NCI-H2029 (cell line): ENCODE measurements at places on chromosomes 6 and 20.
A peak's percentile ranks its signal among the peaks of the same experiment; 100 is the strongest.

- no peak for DNase-seq
These were observed 327.3 kb downstream of the HACE1 start for GRCh38 chr6:104532462-104532861.

DNA sequence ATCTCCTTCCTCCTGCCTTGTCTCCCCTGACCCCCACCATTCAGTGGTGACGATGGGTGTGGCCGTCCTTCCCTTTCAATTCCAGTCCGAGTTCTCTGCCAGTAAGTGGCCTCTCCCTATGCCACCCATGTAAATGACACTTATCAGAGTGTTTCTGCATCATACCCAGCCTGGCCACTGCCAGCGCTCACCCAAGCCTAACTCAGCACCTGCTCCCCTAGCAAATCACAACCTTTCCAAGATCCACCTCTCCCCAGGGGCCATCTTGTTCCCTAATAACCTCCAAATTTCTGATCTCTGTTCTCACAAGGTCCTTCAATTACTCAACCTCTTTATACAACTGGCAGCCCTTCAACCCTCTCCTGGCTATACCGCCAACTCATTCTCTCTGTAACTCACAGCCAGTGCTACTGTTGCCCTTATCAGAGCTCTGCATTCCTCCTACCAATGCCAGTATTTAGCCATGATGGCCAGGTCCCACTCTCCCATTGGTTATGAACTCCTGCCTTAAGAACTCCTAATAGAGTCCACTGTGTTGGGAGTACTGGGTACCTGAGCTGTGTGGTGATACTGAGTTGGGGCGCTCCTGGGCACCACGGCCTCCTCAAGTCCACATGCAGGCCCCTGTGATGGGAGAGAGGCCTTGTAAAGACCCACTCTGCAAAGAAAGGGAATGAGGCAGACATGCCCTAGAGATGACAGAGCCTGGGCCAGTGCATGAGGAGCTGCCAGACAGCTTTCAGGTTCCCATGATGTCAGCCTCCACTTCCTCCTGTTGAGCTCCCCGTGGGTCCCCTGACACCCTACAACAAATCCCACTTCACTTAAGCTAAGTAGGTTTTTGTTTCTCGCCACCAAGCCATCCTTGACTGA is 187.4 kb upstream of the RREB1 start:
- DNase-seq: peak; percentile 82

DNA sequence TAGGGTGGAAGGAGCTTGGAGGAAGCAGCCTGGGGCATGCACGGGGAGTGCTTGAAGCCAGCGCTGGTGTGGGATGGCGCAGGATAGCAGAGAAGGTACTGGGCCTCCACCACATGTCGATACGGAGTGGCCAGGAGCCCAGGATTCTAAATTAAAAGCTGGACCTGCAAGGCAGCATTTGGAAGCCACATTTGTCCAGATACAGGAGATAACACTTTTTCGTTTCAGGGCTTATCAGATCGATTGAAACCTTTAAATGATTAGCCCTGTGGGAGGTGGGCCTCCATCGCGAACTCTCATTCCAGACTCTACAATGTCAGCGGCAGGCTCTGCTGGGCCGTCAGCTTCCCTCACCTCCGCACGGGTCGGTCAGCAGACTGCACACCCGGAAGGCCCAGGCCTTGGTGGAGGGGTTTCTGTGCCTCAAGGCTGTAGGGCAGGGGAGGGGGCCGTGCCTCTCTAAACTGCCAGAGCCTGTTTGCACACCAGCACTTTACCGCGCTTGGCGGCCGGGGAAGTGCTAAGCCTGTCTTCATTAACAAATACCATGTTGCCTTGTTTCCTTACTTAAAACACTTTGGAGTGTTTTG is 17.9 kb downstream of the EDN3 start:
- DNase-seq: no peak

DNA sequence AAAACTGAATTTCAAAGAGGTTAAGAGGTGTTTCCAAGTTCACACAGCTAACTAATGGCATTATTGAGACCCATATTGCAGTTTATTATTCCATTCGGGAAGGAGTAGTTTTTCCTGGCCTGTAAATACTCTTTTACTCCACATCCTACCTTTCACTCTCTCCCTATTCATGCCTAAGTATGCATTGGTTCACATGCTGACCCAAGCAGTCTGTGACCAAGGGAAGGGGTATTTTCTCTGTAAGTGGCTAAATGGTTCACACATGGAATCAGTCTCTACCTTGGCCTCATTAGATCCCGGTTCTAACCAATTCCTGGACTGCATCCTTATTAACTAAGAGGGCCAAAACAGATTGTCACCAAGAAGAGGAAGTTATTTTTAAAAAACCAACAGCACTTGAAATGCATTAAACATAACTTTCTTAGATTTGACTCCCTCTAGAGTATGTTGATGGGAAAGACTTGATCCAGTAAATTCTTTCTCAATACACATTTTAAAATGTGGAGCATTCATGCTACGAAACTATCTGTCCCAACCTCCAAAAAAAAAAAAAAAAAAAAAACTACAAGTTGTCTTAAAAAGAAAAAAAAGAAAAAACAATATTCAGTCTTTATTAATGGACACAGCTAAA is 17.8 kb upstream of the RSPO3 start:
- DNase-seq: no peak

DNA sequence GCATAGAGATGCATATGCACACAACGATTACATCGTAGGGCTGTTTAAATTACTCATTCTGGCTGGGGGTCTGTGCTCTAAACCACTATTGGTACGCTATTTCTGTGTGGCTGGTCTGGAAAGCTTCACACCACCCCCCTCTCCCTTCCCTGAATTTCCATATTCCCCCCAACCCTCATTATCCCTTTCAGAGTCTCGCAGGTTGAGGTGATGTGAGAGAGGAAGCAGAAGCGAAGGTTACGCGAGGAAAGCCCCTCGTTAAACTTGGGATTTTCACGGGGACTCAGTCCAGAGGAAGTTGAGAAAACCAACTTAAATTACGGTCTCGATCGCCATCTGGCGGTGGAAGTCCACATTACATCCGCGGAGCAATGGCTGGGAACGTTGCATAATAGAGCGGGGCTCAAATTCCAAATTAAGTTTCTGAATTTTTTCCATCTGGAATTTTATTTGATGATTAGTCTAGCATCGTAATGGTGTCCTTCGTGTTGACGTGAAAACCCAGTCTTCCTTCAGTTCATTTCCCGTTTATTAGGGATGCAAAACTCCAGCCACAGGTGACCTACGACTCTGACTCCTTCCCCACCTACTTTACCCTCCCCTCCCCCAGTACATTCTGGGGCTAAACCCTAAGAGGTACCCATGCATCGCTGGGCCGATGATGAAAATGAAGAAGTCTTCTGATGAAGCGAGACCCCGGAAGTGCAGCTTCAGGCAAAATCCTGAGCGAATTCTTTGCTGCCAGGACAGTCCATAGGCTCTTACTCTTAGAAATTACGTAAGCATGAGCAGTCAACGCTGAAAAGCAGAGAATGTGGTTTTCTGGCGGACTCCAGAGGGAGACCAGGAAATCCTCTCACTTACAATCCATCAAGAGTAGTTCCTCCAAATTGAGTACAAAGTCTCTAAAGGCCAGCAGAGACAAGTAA is 19.7 kb downstream of the HLA-DOB start:
- DNase-seq: peak; percentile 35

DNA sequence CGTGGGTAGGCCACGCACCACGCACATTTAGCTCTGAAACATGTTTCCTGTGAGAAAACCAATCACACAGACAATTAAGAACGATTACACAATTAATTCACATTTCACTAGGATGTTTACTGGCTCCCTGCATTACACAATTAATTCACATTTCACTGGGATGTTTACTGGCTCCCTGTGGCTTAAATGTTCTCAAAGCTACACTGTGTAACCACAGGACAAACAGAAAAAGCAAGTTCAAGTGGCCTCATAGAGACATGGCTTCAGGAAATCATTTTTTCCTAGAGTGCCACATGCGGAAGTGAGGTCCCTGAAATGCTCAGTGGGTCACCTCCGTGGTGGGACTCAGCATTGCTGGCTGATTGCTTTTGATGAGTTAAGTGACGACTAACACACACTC is 61.7 kb upstream of the XRN2 start:
- peak; percentile 89 for DNase-seq

DNA sequence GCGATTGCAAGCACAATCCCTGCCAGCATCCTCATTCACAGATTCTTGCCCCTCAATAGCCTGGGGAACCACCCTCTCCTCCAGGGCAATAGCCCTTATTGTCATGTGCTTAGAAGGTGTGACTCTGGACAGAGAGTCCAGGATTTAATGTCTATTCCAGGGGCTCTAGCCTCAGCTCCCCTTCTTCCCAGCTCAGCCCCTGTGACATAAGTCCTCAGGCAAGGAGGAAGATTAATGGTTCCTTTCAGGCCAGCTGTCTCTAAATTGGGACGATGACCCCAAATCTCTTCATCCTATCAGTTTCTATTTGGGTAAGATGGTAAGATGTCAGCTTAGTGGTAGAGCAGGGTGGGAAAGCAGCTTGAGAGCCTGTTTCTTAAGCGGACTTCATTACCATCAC is 8.1 kb downstream of the LRFN2 start:
- DNase-seq: no peak

DNA sequence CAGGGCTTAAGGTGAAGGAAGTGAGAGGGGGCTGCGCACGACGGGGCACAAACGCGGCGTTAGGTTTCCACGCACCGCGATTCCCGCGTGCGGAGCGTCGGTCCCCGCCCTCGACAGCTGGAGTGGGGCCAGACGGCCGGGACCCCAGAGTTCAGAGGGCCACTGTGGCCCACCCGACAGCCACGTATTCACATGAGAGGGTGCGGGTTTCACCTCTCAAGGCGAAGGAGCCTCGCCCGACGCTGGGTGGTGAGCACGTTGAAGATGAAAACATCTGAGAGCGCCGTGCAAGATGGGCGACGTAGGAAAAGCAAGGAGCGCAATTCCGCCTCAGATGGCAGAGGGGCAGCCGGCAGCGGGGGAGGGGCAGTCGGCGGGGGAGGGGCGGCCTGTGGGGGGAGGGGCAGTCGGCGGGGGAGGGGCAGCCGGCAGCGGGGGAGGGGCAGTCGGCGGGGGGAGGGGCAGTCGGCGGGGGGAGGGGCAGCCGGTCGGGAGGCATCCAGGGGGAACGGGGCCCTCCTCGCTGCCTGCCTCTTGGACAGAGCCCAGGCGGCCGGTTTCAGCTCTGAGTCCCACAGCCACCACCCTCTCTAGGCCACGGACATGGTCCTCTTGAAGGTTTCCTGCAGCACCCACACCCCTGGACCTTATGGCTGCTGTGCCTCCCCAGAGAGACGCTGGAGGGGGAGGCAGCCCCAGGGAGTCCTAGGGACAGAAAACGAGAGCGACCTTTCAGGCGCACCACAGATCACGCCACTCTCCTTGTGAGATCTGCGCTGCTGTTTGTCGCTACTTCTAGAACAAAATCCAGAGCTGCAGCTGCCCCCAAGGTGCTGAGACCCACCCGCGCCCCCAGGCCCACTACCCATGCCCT is 113.7 kb downstream of the DLL1 start:
- peak; percentile 49 for DNase-seq

GRCh38 chr6:423055-423798 is 31.7 kb downstream of the IRF4 start:
- DNase-seq: no peak

DNA sequence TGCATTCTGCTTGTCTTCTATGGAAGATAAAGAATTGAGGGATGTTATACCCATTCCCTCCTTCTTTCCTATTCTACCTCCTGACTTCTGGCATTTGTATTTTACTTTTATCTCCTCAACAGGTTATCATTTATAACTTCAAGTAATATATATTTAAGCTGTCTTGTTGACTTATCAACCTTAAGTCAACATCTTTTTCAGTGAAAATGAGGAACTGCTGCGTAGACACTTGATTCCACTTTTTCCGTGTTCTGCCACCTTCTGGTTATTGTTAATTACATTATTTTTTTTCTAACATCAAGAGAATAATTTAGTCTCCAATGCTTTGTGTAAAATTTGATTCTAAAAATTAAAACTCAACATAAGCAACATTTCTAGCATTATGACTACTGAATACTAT is 107.5 kb downstream of the PRKN start:
- DNase-seq: no peak

DNA sequence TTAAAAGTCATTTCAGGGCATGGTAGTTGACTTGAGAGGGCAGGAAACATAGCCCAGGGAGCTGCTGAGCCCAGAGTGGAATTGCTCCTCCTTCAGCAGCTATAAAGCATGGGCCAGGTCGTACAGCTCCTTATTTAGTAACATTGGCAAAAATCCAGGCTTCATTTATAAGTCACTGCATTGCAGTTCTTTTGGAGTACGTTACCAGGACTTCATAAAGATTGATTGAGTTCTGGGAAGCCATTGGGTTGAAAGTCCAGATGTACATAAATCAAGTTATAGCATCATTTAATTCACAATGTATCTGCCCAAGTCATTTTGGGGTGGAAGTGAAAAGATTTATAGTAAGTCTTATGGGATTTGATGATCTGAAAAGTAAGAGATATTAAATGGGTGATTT is 53.0 kb upstream of the ANKEF1 start:
- no peak for DNase-seq

GRCh38 chr20:62304331-62305148 is 1.7 kb downstream of the ADRM1 start:
- no peak for DNase-seq

- DNase-seq: no peak
These were observed 22.6 kb upstream of the SIRPB2 start for GRCh38 chr20:1513801-1514200.
